ENCODE measurements at places on chromosomes 6 and 20.

GRCh38 chr6:83757021-83757420 is 48.1 kb upstream of the SNAP91 start:
- DNase-seq, result no peak

DNA sequence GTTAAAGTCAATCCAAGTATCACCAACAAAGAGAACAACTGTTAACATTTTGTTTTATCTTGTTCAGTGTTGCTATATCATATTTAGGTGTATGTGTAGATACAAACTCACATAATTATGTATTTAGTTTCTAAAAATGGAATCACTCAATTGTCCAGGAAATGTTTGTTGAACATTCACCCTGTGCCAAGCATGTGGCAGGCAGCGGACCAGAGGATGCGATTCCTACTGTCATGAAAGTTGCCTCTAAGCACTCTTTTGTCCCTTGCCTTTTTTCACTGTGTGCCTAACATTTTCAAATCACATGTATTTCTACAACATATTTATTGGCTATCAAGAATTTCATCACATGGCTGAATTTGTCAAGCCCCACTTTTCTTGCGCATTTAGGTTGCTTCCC is 16.9 kb upstream of the TGM2 start:
- DNase-seq, result no peak

DNA sequence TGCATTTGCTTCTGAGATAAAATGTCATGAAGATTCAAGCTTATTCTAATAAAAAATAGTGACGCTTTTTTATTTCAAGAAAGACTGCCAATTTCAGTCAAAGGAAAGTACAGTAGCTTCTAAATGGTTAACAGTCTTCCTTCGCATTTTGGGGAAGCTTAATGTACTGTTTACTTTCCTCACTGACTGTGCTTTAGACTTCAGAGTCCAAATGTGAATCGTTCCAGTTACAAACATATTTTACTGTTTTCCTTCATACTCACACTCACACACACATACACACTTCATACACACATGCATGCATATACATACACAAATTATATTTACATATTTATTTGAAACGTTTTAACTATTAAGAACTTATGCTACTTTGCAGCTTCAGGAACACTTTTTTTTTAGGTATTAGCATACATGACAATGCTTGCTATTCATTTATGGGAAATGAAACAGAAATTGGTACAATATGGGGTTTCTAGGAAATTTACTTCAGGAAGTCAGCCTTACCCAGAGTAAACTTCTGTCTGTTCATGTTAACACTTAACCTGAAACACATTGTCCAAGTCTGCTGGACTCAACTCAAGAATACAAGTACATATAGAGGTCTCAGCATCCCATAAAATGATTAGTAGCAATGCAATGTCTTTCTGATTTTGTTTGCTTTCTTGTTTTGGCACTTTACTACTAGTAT is 145.4 kb downstream of the RPS12 start:
- DNase-seq, result no peak

DNA sequence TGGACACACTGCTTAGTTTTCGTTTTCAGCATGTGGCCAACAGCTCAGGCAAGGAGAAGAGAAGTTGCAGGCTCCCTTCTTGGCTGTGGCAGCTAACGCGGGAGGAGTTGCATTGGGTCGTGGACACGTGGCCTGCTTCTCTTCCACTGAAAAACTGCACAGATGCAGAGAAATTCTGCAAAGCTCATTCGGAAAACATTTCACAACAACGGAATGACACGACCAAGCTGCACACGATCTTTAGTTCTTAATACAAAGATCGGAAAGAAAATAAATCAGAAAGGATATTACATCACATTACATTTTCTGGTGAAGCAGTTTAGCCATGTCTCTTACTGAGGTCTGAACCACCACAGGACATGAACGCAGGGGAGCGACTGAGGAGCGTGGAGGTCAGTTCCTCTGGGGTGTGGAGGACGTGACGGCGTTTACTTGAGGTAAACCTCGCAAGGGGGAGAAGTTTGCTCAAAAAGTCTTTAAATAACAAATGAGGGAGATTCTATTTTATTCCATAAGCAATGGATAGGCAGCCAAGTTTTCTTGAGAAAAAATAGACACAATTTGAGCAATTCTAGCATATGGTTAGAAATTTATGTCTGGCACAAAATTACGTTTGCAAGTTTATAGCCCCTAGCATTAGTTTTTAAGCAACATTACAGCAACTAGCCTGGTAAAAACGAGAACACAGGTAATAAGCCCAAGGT is 178.3 kb downstream of the THBS2 start:
- DNase-seq, result no peak
